RCC 7860 (cell line): ENCODE measurements at places on chromosomes 6 and 20.

GRCh38 chr6:89197141-89197540 lies 20.0 kb downstream of the GABRR1 start:
- DNase-seq, result no peak

DNA sequence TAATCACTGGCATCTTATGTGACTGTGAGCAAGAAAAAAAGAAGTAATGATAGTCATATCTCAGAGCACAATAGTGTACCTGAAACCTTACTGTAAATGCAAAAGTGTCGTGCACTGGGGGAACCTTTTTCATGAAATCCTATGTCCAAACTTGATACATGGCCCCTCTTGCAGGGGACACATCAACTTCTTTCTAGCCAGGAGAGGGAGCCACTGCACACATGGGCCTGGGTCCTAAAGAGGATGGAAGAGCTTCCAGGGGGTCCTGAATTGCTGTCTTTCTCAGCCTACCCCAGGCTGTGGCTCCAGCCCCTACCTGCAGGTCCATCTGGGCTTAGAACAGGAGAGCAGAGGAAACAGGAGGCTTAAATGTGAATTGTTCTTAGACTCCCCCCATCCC lies 165.7 kb downstream of the SOD2 start:
- no peak for DNase-seq

- DNase-seq, result no peak
These were observed 125.3 kb downstream of the SASH1 start for GRCh38 chr6:148467926-148468325.

DNA sequence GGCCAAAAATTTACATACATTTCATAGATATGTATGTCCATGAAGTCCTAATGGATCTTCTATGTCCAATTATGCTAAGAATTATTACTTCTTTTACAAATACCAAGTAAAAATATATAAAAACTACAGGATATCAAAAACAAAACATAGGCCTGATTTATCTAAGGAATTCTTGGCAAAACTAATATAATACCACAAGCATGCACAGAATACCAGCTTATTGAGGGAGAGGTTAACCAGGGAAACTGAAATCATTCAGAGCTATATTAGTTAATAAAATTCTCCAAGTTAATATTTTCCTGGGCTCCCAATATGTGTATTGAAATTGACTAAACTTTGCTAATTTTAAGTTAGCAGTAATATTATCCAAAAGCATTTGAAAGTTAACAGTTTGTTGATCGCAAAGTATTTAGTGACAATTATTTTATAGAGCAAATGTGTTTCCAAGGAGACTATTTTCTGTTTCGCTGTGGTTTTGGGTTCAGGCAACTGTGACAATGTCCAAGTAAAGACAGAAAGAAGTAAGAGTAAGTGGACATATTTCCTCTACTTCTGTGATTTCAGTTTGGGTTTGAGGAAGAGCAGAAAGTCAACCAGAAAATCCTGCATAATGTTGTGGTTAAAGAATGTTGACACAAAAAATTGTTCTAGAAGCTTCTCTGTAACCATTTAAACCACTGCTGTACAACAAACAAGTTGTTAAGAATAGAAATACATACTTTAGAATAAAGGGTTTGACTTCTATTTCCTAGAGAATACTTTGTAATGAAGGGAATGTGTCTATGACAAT lies 167.4 kb downstream of the COL21A1 start:
- DNase-seq, result peak; percentile 21

- DNase-seq, result no peak
These were observed 565 bp downstream of the QKI start for GRCh38 chr6:163414946-163415619.

GRCh38 chr6:1802491-1803395 lies 193.0 kb downstream of the FOXC1 start:
- no peak for DNase-seq

- DNase-seq, result no peak
These were observed 9.1 kb downstream of the OCSTAMP start for GRCh38 chr20:46541229-46541935.

- peak; percentile 70 for DNase-seq
These were observed 175.9 kb upstream of the SCGN start for GRCh38 chr6:25476126-25476525.

DNA sequence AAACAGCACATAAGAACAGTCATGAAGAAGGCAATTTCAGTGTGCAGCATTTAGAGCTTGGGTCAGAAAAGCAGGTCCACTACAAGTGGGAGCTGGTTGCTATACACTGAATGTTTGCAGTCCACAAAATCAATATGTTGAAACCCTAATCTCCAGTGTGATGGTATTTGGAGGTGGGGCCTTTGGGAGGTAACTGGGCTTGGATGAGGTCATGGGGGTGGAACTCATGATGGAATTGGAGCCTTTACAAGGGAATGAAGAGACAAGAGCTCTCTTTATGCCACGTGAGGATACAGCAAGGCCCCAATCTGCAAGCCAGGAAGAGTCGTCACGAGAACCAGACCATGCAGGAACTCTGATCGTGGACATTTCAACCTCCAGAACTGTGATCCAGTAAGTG lies 216.7 kb upstream of the SLC35B3 start:
- DNase-seq, result no peak

DNA sequence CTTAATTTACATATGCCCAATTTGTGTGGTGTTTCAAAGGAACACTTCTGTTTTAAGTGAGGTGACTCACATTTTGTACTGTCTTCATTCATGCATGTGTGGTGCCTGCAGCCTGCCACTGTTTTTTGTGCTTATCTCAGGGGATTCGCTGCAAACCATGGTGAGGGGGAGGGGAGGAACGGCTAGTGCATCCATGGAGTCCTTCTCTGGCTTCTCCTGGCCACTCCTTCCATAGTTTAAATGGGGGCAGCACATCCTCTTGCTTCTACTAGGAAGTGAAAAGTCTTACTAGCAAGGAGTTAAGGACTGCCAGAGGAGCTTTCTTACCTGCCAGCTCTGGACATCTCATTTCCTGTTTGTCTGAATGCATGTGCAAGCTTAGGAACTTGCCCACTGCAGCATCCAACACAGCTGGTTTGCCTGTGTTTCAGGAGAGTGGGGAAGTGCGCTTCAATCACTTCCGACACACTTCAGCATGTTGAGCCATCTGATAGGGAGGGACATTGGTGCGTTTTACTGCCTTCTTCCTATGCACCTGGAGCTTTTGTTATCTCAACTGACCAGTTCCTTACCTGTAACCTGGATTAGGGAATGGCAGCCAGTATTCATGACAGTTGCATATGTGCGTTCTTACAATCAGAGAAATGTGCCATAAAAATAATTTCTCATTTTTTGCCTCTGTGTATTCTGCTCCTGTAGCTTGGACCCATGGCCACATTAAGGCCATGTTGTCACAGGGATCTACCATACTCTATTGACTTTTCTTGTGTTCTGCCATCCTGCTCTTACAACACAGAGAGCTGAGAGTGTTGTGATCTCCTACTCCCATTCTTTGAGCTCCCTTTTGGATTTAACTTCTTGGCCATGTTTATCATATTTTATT lies 211.3 kb downstream of the ARID1B start:
- DNase-seq, result no peak

- DNase-seq, result no peak
These were observed 235.4 kb downstream of the CDH4 start for GRCh38 chr20:61487346-61487996.

DNA sequence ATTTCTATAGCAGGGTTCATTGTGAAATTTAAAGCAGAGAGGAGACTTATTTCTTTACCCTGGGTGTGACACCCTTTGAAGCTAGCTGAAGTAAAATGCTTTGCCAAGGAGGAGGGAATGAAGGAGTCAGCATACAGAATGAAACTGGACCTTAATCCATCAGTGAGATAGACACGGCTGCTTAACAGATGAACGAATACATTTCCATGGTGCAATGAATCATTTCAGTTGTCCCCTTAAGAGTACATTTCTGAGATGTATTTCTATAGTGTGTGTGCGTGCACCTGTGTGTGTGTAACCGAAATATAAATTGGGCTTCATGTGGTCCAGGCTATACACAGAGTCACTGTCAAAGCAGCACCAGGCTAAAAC lies 73.8 kb upstream of the CD93 start:
- DNase-seq, result no peak

DNA sequence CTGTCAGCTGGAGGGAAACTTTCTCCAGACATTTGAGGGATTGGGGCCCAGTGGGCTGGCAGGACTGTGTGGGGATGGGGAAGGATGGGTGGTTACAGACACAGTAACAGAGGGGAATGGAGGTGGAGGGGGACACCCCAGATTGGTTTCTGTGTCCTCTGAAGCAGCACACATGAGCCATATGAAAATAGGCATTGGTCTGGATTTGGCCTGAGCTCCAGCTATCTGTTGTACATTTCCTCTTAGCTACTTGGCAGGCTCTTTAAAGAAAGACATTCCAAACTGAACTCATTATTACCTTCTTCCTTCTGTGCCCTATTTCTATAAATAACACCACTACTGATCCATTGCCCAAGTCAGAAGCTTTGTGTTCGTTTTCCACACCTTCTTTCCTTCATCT lies 72.0 kb upstream of the PRL start:
- DNase-seq, result no peak

DNA sequence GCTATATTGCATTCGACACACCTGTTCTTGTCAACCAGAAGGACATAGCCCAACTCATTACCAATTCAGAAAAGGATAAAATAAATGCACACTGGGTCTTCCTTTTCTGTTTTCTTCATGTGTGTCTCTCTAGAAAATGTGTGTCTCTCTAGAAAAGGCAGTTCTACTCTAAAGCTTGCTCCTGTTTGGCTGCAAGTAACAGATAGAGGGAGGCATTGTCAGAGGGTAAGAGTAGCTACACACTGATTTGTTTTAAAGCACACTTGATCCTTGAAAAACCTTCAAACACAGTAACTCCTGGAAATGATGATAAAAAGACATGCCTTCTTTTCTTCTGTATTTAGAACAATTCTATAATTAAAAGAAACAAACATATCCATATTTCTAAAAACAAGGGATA lies 21.3 kb downstream of the GRM1 start:
- DNase-seq, result no peak

GRCh38 chr20:37522260-37523011 lies 1.4 kb downstream of the NNAT start:
- DNase-seq, result no peak

DNA sequence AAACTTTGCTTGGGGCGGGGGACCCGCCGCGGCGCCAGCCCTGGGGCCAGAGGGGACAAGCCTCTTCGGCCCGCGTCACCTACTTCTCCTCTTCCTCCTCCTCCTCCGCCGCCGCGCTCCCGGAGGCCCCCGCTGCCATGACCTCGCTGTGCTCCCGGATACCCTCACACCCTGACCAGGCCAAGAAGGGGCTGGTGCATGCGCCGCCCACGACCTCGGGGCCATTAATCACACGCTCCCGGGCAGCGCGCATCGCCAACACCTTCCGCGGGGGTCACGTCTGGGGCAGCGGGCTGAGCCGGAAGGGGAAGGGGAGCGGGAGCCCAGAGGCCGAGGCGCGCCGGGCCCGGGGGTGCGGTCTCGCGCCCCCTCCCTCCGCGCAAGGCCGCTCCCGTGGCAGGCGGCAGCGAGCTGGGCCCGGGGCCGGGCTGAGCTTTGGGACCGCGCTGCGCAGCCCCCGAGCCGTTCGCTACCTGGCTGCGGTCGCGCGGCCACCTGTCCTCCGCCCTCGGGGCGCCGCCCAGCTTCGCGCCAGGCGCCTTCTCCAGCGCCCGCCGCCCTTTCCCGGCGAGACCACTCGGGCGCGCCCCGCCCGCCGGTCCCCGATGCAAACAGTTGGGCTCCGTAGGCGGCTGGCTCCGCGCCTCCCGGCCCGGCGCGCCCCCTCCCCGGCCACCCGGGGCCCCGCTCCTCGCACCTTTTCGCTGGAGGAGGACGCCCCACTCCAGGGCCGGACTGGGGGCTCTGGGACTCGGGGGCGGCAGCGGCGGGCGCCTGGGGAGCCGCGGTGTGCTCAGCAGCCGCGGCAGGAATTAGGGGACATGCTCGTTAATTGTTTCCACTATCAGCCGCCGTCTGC lies 575 bp upstream of the CNR1 start:
- no peak for DNase-seq

GRCh38 chr6:107305391-107305790 lies 154.0 kb downstream of the PDSS2 start:
- DNase-seq, result no peak

DNA sequence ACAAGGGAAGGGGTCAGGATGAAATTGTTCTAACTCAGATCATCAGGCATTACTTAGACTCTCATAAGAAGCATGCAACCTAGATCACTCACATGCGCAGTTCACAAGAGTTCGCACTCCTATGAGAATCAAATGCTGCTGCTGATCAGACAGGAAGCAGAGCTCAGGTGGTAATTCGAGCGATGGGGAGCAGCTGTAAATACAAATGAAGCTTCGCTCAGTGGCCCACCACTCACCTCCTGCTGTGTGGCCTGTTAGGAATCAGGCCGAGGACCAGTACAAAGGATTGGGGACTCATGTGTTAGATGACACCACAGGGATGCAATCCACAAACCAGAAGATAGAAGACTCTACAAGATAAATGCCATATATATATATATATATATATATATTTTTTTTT lies 31.5 kb upstream of the TOP1 start:
- no peak for DNase-seq

GRCh38 chr6:44569931-44570385 lies 182.5 kb downstream of the CDC5L start:
- no peak for DNase-seq

GRCh38 chr20:47783828-47784598 lies 1.3 kb downstream of the SULF2 start:
- DNase-seq, result no peak

DNA sequence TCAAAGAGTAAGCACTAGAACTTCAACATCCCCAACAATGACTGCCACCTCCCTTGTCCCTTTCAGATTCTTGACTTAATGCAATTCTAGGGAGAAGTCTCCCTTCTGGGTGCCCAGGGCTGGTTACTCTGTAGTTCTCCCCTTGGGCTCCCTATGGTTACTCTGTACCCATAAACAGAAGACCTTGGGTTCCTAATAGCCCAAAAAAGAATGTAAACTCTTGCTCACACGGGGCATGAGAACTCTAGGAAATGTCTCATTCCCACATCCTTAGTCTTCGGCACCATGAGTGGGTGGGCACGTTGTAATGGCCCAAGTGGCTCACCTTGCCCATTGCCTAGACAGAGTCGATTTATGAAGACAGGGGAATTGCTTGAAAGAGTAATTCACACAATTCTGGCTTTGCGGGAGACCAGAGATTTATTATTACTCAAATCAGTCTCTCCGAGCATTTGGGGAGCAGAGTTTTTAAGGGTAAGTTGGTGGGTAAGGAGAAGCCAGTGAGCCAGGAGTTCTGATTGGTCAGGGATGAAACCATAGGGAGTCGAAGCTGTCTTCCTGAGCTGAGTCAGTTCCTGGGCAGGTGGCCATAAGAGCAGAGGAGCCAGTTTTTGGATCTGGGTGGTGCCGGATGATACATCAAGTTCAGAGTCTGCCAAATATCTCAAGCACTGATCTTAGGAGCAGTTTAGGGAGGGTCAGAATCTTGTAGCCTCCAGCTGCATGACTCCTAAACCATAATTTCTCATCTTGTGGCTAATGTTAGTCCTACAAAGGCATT lies 61.2 kb upstream of the SIRPG start:
- no peak for DNase-seq

DNA sequence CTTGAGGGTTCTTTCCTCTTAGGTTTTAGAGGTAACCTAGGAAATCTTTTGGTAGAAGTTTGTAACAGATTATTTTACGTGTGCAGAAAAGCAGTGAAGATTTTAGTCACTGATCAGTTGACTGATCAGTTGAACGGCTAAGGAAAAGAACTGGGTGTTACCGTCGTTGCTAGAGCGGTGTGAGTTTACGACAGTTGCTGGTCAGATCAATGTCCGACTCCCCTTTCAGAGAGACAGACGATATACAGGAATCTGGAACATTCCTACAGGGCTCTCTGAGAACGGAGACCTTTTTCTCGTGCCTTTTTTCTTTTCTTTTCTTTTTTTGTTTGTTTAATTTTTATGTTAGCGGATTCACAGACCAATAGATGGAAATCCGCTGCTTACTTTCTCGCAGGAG lies 132.1 kb upstream of the ZNF184 start:
- no peak for DNase-seq
